ENCODE measurements at places on chromosomes 5 and 9. TPM values are rescaled to one million over a fixed set of nuclear protein-coding genes. Genes with fewer than 3 reads are reported as not detected.

- no peak for DNase-seq
Measured at GRCh38 chr5:124235576-124235975, 510.9 kb downstream of the ZNF608 start.

DNA sequence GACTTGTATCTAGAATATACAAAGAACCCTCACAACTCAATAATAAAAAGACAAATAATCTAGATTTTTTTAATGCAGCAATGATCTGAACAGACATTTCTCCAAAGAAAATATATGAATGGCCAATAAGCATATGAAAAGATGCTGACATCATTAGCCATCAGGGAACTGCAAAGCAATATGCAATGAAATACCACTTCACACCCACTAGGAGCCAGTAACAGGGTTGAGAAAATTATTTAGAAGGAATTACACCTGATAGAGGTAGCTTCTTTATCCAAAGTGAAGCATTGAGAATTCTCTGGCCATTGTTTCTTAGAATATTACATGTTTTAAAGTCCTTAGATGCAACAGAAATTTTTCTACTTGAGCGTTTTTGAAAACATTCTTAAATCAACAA lies 316.9 kb downstream of the KCNN2 start:
- no peak for DNase-seq

LCN2 gene
- total RNA-seq = 2.0 TPM

DNA sequence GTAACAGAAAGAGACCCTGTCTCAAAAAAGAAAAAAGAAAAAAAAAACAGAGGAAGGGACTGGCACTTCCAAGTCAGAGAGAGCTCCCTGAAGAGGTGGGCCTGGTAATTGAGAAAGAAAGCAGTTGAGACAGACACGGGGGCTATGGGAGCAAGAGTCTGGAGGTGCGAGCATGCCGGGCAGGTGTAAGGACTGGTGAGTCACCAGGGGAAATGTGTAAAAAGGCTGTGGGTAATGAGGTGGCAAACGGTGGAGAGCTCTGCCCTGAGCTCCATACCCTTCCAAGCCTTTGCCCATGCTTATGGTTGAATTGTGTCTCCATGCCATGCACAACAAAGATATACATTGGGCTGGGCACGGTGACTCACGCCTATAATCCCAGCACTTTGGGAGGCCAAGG lies 18.0 kb upstream of the JADE2 start:
- peak; percentile 54 for DNase-seq

CFAP157 gene
- total RNA-seq = not detected

PCDHA6 gene
- 0.11 TPM for total RNA-seq

- no peak for DNase-seq
Measured at GRCh38 chr9:104027295-104027694, 66.8 kb upstream of the SMC2 start.

- DNase-seq = no peak
Measured at GRCh38 chr9:37348917-37349316, 73.6 kb upstream of the GRHPR start.

DNA sequence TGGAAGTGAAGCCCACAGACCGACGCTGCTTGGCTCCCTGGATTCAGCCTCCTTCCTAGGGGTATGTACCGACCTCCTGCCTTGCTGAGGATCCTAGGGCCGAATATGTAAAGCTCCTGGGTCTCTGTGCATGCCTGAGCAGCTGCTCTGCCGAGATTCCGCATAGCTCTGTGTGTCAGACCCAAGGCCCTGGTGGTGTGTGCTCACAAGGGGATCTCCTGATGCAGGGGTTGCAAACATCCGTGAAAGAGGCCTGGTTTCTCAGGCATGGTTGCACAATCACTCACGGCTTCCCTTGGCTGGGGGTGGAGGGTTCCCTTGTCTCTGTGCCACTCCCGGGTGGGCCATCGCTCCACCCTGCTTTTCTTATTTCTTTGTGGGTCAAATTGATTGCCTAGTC lies 19.9 kb upstream of the SVEP1 start:
- no peak for DNase-seq

DNA sequence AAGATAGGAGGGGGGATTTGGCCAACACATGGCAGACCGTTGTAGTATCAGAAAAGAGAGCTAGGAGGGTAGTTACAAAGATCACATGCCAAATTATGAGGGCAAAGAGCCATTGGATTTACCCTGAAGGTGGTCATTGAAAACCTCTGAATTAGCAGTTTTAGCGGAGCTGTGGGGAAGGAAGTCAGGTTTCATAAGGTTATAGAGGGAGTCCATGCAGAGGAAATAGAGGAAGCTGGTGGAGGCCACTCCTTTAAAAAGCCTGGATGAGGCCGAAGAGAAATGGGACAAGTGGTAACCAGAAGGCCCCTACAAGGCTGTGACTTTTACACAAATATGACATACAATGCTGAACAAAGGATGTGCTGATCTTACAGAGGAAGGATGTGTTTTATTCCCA lies 13.2 kb downstream of the DOCK8 start:
- DNase-seq = no peak

DNA sequence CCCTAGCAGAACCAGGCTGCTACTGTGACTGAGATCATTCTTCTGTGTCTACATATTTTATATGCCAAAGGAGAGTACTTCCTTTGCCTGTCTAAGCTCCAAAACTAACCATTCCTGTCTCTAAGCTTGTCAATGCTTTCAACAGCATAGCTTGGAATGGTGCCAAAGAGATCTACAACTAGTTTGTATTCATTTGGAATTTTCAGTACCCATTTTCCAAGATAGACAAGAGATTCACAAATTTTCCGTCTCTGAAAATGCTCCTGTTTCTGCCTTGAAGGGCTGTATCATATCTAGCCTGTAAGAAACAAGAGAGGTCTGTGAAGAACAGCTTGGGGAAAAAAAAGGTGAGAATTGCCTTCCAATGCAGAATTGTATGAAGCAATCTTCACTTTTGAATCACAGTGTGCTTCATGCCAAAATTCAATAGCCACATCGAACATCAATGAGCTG lies 334.4 kb upstream of the ACTBL2 start:
- DNase-seq = no peak

DNA sequence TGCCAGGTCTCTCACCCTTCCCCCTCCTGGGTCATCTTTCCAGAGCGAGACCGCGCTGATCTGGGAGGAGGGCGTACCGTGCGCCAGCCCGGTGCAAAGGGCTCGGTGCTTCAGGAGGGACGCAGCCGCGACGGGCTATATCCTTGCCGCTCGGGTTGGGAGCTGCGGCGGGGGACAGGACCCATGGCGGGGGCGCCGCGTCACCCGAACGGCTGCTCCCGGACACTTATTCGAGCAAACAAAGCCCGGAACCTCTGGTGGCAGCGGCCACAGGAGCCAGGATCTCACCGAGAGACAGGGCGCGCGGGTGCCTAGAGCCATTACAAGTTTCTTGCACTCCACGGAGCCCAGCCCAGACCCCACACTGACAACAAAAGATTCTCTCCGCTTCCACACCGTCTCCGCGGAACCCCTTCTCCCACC lies 1.3 kb downstream of the SEMA6A start:
- no peak for DNase-seq

GRCh38 chr9:129164246-129164930 lies 13.7 kb downstream of the IER5L start:
- DNase-seq = no peak

DMRTA1 gene
- total RNA-seq = 0.38 TPM

- no peak for DNase-seq
Measured at GRCh38 chr9:133932181-133932580, 59.9 kb downstream of the VAV2 start.

RFESD gene
- total RNA-seq = 2.7 TPM

DNA sequence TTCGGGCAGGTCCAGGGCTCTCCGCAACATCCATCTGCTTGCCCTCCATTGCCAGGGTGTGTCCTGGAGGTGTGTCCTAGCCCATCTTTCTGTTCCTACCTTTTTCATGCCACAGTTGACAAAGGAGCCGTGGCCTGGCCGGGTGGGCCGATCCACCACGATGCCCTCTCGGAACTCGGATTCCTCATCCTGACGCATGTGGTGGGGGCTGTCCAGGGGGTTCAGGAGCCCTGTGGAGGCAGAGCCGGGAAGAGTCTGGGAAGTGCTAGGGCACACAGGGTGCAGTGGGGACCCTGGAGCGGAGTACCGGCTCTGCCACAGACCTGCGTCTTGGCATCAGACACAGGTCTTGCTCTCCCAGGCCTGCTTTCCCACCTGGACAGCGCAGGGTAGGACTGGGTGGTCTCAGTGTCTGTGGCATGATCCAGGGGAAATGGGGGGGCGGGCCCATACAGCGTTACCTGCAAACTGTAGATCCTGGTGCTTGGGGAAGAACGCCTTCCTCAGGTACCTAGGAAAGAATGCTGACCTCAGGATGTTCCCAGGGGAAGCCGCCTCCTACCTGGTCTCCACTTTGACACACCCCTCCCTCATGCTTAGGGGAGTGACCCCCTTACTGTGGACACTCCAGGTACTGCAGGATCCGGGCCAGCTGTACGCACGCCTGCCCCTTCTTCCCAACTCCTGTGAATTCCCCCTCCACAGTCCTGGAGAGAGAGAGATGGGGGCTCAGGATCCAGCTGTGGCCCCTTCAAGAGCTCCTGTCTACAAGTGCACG lies 3.5 kb downstream of the SPOUT1 start:
- no peak for DNase-seq

DNA sequence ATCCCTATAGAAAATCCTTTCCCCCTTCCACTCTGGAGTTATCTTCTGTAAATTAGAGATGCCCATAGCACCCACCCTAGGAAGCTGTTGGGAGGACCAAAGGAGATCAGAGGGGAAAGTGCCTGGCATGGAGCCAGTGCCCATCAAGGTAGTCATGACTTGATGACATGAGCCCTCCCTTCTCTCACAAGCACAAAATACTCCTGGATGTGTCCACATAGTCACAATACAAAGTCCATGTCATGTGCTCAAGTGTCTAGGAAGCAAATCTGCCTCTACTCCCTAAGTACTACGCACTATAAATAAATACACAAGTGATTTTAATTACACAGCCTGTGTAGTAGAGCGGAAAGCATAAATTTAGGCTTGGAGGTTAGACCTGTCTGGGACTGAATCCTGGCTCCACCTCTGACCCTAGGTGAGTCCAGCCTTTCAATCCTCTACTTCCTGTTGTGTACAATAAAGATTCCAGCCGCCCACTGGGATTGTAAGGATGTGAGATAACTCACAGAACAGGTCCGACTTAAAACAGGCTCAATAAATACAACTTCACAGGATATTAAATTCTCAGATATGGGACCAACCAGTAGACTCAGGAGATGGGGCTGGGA lies 30.6 kb downstream of the TTC39B start:
- DNase-seq = no peak

DNA sequence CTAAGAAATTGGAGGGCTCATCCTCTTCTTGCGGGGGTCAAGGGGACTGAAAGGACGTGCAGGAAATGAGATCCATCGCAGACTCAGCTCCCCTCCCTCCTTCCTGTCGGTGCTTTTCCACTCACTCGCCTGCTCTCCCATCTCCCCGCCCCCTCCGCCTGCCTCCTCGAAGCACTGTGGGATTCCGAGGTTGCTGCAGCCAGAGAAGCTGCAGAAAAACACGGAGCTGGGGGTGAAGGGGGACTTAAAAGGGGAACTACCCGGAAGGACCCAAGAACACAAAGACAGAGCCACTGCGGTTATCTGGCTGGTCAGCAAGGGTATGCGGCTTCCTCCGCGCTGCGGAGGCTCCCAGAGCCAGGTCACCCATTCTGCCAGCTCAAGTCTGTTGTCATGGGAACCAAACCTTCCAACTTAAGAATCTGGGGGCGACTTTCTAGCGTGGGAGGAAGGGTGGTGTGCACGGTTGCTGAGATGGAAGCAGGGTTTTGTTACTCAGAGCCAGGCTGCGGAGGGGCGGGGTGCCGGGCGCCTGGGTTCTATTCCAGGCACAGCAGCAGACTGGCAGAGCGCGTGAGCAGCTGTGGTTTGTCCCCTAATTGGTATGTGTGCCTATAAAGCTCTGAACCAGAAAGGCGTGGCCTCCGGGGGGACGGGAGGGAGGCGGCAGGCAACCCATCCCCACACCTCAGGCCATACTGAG lies 24.9 kb downstream of the PCDHGC5 start:
- no peak for DNase-seq

DNA sequence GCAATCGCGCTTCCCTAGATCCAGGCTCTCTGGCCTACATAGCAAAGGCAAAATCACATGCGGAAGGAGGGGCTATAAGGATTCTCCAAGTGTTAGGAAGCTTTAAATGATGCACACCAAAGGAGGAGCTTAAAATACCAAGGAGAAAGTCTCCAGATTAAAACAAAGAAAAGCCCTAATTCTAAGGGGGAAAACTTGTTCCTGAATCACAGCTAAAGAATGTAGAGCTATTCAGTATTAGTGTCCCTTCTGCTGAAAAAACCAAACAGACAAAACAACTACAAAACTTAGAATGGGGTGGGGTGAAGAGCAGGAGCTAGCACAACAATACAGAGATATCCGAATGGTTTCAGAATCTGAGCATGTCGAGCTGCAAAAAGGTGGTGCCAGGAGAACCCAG lies 213.7 kb downstream of the DCP2 start:
- no peak for DNase-seq

MCIDAS gene
- total RNA-seq = not detected

GRCh38 chr9:90579181-90579580 lies 63.4 kb downstream of the DIRAS2 start:
- DNase-seq = no peak

IL33 gene
- 18.6 TPM for total RNA-seq

DNA sequence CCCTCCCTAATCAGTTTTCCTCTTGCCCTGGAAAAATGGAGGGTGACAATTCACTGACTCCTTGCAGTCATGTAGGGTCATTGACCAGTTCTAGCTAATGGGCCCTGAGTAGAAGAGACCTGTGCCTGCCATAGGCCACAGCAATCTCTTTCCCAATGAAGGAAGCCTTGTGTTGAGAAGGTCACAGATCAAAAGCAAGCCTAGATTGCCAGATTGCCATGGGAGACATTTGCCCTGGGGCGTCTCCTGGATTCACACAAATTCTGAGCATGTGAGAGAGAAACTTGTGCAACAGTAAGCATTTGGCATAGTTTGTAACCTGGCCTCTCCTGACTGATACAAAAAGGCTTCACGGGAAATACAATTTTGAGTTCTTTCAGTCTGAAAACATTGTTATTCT lies 148.0 kb downstream of the NUDT12 start:
- no peak for DNase-seq

- no peak for DNase-seq
Measured at GRCh38 chr9:37172557-37172956, 52.2 kb downstream of the ZCCHC7 start.

GRCh38 chr9:34252670-34253459 lies 74.0 kb downstream of the UBAP1 start:
- DNase-seq = peak; percentile 87

DNA sequence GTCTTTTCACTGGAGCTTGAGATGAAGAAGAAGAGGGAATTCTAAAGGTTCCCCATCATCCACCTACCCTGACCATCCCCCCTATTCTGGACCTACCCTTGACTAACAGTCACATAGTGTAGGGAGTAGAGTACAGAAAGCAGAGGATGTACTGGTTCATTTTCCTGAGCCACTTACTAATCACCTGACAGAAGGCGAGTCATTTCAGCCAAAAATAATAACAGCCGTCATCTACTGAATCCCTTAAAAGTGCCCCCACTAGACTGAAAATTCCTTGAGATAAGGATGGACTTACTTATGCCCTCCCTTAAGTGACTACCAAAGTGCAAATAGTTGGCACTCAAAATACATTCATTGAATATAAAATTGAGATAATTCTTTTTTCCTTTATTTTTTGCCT lies 112.2 kb downstream of the FOXD1 start:
- DNase-seq = no peak

LCN12 gene
- 20.7 TPM for total RNA-seq

RASEF gene
- total RNA-seq = 0.16 TPM

GRCh38 chr9:6150483-6150882 lies 65.1 kb upstream of the IL33 start:
- DNase-seq = no peak

All from cardiac septum (tissue), 1 donor.